Right kidney (tissue), 9 donors: ENCODE measurements at places on chromosomes 3 and 15.
A peak's percentile ranks its signal among the peaks of the same experiment; 100 is the strongest.

DNA sequence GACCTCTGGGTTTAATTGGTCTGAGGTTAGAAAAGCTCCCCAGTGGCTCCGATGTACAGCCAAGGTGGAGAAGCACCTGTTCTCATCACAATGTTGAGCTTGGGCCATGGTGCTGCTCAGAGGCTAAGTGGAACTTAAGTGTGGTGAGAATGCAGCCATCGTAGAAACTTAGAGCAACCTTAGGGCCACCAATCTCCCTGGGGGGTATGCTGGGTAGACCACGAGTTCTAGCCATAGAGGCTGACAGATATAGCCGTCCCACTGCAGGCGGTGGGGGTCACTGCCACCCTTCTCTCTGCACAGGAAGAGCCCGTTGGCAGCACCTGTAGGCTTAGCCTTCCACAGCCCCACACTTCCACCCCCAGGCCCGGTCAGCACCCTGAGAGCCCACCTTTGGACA, 38.0 kb downstream of the MGLL start:
- no peak for DNase-seq

DNA sequence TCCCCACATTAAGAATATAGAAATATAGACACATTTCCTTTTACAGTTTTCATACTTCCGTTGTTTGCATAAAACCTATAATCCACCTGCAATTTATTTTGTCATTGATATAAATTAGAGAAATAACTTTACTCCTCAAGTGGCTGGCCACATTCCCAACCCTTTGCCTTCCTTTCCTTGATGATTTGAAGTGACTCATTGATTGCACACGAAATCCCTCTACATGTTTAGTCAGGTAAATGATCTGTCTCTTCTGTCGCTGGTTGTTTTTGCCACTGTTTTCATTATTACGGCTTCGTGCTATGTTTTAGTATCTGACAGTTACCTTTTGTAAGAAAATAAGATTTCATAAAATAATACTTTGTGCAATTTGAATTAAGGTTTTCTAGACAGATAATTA, 272.2 kb upstream of the NR2E3 start:
- DNase-seq = no peak

GRCh38 chr15:85403745-85404144, 23.3 kb downstream of the AKAP13 start:
- no peak for DNase-seq

DNA sequence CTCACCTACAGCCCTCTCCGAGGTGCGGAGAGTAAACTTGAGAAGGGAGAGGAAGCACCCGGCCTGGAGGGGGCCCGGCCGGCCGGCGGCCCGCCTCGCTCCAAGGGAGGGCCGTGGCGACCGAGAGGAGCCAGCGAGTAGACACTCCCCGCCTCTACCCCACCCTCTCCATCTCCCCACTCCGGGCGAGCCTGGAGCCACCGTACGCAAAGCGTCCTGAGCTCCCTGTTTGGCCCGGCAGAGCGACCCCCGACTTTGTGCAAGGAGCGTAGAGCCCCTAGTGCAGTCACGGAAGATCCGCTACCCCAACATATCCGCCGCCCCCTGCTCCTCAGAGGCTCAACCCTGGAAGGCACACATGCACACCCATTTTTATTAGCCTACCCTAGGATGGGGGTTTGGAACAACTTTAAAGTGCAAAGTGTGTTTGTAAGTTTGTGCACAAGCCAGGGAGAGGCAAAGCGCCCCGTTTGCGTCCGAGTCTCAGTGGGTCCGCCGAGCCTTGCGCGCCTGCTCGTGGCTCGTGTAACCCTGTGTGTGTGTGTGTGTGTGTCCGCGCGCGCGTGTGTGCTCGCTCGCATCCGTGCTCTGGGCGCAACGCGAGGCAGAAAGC, 508 bp upstream of the SMAD6 start:
- DNase-seq = peak; percentile 90

DNA sequence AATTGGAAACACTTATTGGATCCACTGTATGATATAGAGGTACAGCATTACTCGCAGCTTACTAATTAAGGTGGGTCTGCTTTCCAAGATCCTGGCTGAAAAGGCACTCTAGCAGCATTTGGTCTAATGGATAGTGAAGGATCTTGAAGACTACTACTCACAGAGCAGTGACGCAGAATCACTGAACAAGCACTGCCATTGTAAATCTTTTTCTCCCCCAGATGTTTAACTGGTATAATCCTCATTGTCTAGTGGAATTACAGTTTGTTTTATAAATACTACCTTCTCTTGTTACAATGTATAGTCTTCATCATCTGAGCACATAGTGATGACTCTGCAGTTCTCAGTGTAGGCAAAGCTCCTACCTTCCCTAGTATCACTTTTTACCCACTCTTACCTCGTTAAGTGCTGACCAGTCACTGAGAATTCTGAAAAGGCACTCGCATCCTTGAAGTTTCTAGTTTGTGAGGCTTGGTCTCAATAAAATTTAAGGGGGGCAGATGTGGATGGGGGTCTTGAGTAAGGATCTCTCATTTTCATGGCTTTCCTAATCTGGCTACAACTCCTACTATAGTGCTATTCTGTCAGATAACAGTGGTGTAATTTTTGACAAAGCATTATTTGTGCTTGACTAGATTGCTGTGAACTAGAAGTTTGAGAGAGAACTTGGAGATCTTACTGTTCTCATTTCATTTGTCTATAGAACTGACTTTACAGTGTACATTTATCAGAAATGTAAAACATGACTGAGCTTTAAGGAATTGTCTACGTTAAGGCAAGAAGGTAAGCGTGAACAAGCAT, 23.2 kb downstream of the MAPK6 start:
- DNase-seq = no peak

DNA sequence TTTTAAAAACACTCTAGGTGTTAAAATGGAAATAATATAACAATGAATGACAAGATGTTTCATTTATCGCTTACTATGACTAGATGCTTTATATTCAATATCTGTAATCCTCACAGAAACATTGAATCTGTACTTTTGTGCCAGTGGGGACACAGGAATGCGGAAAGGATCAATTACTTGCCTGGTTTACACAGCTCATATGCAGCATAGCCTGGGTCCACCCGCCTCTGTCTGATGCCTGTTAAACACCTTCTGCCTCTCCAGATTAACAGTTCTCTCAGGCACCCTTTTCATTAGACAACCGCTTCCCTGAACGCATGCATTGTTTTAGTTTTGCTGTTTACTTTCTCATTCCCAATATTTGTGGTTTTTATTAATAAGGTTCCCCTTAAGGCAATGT, 12.9 kb upstream of the KCNAB1 start:
- no peak for DNase-seq

DNA sequence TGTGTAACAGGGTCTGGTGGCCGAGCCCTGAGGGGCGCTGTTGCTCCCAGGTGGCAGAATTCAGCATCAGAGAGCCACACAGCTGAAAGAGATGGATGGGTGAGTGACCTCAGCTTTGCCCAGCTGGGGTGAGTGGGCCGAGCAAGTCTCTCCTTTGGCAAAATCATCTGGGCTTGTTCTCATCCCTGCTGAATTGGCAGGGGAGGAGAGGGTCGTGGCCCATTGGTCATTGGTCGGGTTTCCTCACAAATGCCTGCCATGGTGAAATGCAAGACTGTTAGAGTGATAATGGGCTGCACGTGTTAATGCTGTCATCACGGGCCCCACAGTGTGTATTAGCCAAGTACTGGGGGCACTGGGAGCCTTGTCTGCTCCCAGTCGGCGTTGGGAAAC, 15.9 kb downstream of the ABHD2 start:
- DNase-seq = no peak

DNA sequence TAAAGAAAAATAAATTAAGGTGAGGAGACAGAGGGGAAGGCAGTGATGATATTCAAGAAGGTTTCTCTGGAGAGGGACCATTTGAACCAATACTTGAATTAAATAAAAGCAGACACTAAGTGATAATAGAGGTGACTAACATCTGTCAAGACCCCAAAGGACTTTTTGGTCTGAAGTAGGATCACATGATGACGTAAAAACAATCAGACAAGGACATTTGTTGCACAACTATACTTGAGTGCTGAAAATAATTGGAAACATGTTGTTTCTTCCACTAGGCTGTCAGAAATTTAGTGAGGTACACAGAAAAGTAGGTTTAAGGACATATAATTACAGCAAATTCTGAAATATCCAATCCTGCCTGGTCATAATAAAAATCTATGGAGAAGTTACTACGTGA, 179.5 kb downstream of the WNT5A start:
- no peak for DNase-seq

- DNase-seq = no peak
Observed at GRCh38 chr3:193140381-193140780, 100.6 kb upstream of the PLAAT1 start.

GRCh38 chr3:64884536-64884935, 196.7 kb upstream of the ADAMTS9 start:
- DNase-seq = no peak

DNA sequence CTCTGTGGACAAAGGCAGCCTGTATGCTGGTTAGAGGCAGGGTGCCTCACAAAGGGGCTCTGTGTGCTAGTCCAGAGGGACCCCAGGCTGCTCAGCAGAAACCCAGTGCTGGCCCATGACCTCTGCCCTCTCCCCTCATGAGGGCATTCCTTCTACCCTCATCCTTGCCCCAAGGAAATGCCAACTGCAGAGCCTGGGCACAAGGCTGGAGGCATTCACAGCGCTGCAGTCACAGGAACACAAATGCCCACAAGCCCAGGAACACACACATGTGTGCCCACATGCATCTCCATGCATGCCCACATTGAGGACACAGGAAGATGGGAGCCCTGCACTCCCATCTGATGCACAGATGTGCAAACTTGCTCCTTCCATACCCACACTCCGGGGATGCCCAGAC, 3.8 kb downstream of the INKA1 start:
- DNase-seq = no peak

- DNase-seq = no peak
Observed at GRCh38 chr3:94183551-94183950, 120.7 kb downstream of the NSUN3 start.

GRCh38 chr15:93027413-93027812, 61.6 kb downstream of the RGMA start:
- no peak for DNase-seq

- DNase-seq = peak; percentile 15
Observed at GRCh38 chr3:29144807-29145206, 136.1 kb upstream of the RBMS3 start.

- no peak for DNase-seq
Observed at GRCh38 chr15:78224023-78224411, 10.3 kb downstream of the ACSBG1 start.

DNA sequence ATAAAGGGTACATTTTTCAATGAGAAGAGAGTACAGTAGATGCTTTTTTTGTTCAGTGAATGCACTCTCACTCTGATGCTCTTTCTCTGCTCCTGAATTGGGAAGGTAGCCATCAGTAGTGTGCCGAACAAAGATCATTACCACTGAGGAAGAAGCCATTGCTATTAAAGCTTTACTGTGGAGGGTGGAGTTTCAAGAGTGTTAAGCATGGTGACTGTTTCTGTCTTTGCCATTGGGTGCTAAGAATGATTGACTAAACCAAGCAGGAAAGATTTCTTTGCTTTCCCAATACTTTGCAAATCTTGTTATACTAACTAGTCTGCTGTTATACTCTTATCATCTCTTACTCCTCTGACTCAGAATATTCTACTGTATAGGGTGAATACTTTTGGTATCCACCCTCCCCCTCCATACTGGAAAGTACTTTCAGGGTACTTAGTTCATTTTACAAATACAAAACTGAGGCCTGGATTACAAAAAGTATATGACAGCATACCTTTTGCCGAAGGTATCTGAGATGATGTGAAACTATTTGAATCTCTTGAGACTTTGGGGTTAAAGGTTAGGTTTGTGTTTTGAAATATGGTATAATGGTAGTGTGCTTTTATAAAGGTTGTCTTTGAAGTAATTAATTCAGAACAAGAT, 1.7 kb downstream of the RAB11A start:
- no peak for DNase-seq

- DNase-seq = no peak
Observed at GRCh38 chr3:39362192-39362591, 21.0 kb upstream of the SLC25A38 start.

DNA sequence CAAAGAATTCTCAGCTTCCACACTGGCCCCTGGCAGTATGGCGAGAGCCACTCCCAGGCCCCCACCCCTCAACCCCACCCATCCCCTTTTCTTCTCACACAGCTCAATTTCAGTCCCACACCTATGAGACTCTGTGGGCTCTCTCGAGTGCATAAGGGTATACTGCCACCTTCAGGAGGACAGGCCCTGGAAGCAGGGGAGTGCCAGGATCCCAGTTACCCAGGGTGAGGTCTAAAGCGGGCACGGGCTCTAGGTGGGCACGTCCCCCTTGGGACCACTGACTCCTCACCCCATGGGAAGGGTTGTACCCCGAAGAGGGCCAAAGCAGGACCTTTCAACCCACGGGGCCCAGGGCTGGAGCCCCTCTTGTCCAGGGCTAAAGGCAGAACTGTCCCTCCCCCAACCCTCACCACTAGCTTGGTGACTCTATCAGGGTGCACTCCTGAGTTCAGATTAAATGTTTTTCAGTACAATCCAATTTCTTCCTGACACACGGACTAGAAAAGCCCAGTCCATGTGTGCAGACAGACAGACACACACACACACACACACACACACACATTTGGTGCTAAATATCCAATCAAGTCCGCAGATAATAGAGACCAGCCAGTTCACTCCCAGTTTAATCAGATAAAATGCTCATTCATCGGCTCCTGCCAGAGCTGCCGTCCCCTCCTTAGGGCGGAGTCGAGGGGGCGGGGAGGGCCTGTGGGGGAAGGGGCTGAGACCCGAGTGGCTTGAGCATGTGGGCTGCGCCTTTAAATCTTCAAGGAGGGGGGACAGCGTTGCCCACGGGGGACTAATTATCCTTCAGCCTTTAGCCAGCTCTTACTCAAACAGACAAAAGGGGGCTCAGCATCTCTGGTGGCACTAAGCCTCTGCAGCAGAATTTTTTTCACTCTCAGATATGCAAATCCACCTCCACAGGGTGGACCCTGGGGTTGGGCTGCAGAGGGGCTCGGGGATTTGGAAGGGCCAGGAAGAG, 59.3 kb downstream of the CYP11A1 start:
- DNase-seq = peak; percentile 72

DNA sequence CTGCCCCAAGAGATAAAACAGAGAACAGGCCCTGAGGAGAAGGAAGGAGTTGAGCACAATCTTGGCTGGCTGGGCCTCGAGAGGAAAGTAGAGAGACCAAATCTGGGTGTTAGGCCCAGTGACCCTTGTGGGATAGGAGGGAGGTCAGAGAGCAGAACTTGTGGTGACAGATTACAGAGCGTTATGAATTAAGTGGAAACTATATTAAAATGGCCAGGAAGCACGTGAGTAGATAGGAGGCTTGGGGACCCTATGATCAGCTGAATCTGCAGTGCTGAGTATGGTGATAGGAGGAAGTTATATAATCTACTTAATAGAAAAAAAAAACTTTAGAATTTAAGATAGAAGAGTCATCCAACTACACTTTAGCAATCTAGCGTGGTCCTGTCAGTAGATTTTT, 30.0 kb downstream of the ST6GAL1 start:
- no peak for DNase-seq

GRCh38 chr3:72068621-72069020, 283.7 kb upstream of the PROK2 start:
- DNase-seq = no peak
